ENCODE measurements at places on chromosomes 16 and 17. TPM values are rescaled to one million over a fixed set of nuclear protein-coding genes. Genes with fewer than 3 reads are reported as not detected.

SHBG gene
- not detected for total RNA-seq

ALDH3A1 gene
- total RNA-seq, result 0.14 TPM

RAB11FIP4 gene
- 35.0 TPM for total RNA-seq

DNA sequence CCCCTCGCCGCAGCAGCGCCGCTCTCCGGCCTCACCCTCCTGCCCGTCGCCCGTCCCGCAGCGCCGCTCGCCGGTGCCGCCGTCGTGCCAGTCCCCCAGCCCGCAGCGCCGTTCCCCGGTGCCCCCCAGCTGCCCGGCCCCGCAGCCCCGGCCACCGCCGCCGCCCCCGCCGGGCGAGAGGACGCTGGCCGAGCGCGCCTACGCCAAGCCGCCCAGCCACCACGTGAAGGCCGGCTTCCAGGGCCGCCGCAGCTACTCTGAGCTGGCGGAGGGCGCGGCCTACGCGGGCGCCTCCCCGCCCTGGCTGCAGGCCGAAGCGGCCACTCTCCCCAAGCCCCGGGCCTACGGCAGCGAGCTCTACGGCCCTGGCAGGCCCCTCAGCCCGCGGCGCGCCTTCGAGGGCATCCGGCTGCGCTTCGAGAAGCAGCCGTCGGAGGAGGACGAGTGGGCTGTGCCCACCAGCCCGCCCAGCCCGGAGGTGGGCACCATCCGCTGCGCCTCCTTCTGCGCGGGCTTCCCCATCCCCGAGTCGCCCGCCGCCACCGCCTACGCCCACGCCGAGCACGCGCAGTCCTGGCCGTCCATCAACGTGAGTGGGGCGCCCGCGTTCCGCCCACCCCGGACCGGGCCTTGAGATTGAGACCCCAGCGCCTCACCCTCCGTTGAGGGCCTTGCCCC, 15.0 kb downstream of the TBKBP1 start:
- peaks cover 62% of the 10 kb centered on the region for H3K4me1 ChIP-seq
- peaks cover 16% of the 10 kb centered on the region for H3K36me3 ChIP-seq
- no peak overlapping the region for H3K4me3 ChIP-seq
- H3K27ac ChIP-seq, result no peak overlapping the region
- no peaks in the 10 kb centered on the region for H3K27me3 ChIP-seq
- DNase-seq, result no peak

MMP28 gene
- not detected for total RNA-seq

GRCh38 chr17:14923981-14924380, 341.1 kb downstream of the PMP22 start:
- DNase-seq, result no peak
- no peaks in the 10 kb centered on the region for H3K4me1 ChIP-seq
- no peaks in the 10 kb centered on the region for H3K36me3 ChIP-seq
- no peak overlapping the region for H3K4me3 ChIP-seq
- peaks cover 2% of the 10 kb centered on the region for H3K27me3 ChIP-seq

CREBBP gene
- 26.6 TPM for total RNA-seq

CD300LG gene
- not detected for total RNA-seq

CDH13 gene
- total RNA-seq, result not detected

ADGRG1 gene
- 6.0 TPM for total RNA-seq

GRCh38 chr17:2034157-2034556, 4.2 kb downstream of the DPH1 start:
- no peak overlapping the region for H3K27ac ChIP-seq
- H3K36me3 ChIP-seq, result peaks cover 6% of the 10 kb centered on the region
- H3K4me3 ChIP-seq, result no peak overlapping the region
- no peak for DNase-seq
- peaks cover 10% of the 10 kb centered on the region for H3K4me1 ChIP-seq

DNA sequence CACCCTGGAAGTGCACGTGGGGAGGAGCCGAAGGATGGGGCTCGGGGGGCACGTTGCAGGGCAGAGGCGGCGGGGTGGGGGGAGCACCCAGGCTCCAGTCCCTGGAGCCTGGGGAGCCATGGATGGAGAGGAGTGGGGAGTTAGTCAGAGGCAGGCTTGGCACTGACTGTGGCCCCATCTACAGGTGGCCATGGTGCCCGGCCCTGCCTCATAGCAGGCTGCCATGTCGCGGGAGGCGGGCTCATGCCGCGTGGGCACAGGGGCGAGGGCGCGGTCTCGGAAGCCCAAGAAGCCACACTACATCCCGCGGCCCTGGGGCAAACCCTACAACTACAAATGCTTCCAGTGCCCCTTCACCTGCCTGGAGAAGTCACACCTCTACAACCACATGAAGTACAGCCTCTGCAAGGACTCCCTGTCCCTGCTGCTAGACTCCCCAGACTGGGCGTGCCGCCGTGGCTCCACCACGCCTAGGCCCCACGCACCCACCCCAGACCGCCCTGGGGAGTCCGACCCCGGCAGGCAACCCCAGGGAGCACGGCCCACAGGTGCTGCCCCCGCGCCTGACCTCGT, 3.0 kb downstream of the PRR35 start:
- peaks cover 7% of the 10 kb centered on the region for H3K27me3 ChIP-seq
- no peak overlapping the region for H3K27ac ChIP-seq
- H3K4me1 ChIP-seq, result peaks cover 11% of the 10 kb centered on the region
- DNase-seq, result no peak

- peaks cover 7% of the 10 kb centered on the region for H3K36me3 ChIP-seq
- H3K4me3 ChIP-seq, result no peak overlapping the region
- H3K27me3 ChIP-seq, result no peaks in the 10 kb centered on the region
- no peak for DNase-seq
Measured at GRCh38 chr16:23858542-23858941, 22.8 kb downstream of the PRKCB start.

KCNJ18 gene
- total RNA-seq, result not detected

DNA sequence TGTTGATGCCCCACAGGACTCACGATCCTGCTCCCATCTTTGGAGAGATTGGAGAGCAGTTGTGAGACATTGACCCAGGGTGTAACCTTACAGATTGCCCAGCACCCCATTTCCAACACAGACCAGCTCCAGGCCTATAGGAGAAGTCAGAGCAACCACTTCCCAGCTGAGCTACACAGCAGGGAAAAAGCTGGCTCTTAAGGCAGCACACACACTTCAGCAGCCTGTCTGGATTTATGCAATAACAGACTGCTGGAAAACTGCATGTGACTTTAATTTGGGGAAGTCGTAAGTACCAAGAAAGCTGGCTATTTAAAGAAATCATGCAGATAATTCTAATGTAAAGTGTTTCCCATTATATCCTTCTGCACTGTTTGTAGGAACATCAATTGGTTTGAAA, 30.8 kb downstream of the NOG start:
- H3K4me1 ChIP-seq, result no peaks in the 10 kb centered on the region
- no peak for DNase-seq
- no peak overlapping the region for H3K27ac ChIP-seq
- H3K36me3 ChIP-seq, result no peaks in the 10 kb centered on the region
- no peak overlapping the region for H3K4me3 ChIP-seq

DNA sequence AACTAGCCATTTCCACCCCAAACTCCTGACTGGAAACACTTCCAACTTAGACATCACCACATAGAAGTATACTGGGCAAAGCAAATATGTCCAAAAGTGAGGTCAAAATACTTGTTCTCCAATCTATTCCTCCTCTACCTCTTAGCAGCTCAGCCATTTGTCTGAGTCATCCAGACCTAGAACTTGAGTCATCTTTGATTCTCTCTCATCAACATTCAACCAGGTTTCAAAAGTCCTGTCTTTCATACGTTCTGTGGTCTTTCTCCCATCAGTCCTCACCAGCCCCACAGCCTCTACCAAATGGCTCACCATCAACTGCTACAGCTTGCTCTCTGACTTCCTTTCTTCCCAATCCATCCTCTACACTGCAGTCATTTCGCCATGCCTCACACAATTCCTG, 6.8 kb downstream of the ANKFY1 start:
- H3K27me3 ChIP-seq, result no peaks in the 10 kb centered on the region
- peaks cover 23% of the 10 kb centered on the region for H3K36me3 ChIP-seq
- peaks cover 42% of the 10 kb centered on the region for H3K4me1 ChIP-seq

GRCh38 chr17:39001703-39002637, 34.8 kb upstream of the FBXO47 start:
- peak overlapping the region; percentile 16 for H3K27ac ChIP-seq
- H3K4me3 ChIP-seq, result no peak overlapping the region
- no peaks in the 10 kb centered on the region for H3K27me3 ChIP-seq
- peak; percentile 24 for DNase-seq

DNA sequence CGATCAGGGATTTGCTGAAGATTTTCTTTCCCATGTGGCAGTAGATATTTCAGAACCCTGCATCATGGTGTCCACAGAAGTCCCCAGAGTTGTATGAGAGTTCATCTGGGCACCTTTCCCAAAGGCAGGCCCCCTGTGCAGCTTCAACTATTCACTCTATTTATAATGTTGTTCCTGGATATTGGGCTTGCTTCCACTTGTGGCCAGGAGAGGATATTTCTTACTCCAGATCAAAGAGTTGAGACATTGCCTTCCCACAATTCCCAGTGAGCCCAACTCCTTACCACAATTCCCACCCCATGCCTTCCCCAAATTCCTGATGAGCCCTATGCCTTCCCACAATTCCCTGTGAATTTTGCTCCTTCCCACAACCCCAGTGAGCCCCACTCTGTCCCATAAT, 206.9 kb downstream of the WWOX start:
- H3K4me3 ChIP-seq, result no peak overlapping the region
- peaks cover 2% of the 10 kb centered on the region for H3K36me3 ChIP-seq
- no peak overlapping the region for H3K27ac ChIP-seq

ENPP7 gene
- not detected for total RNA-seq

GRCh38 chr16:19135896-19136438, 22.2 kb downstream of the ITPRIPL2 start:
- H3K36me3 ChIP-seq, result no peaks in the 10 kb centered on the region
- H3K27ac ChIP-seq, result no peak overlapping the region
- H3K4me3 ChIP-seq, result no peak overlapping the region
- peaks cover 6% of the 10 kb centered on the region for H3K27me3 ChIP-seq
- DNase-seq, result no peak

STX1B gene
- 1.0 TPM for total RNA-seq

DNA sequence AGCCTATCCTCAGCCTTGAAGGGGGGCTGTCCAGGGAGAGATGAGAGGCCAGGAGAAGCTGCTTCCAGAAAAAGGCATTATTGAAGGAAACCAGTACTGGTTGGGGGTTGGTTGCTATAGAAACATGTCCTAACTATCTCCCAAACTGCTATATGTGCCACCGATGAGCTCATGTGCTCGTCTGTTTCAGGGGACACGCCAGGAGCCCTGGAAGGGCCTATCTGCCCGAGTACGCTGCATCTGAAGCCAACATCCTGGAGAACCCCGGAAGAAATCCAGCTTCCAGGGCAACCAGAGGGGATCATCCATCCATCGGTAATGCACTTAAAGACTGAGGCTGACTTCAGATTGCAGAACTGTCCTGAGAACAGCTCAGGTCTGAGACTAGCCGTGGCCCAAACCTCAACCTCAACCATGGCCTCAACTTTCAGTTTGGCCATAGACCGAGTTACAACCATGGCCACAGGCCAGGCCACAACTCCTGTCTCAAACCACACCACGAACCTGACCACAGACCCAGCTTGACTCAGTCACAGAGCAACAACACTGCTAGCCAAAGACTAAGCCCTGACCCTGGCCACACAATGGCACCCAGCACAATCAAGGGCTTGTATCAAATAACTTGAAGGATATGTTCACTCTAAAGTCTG, 10.2 kb downstream of the PITPNM3 start:
- no peak overlapping the region for H3K27ac ChIP-seq
- H3K27me3 ChIP-seq, result no peaks in the 10 kb centered on the region
- no peaks in the 10 kb centered on the region for H3K36me3 ChIP-seq

DNA sequence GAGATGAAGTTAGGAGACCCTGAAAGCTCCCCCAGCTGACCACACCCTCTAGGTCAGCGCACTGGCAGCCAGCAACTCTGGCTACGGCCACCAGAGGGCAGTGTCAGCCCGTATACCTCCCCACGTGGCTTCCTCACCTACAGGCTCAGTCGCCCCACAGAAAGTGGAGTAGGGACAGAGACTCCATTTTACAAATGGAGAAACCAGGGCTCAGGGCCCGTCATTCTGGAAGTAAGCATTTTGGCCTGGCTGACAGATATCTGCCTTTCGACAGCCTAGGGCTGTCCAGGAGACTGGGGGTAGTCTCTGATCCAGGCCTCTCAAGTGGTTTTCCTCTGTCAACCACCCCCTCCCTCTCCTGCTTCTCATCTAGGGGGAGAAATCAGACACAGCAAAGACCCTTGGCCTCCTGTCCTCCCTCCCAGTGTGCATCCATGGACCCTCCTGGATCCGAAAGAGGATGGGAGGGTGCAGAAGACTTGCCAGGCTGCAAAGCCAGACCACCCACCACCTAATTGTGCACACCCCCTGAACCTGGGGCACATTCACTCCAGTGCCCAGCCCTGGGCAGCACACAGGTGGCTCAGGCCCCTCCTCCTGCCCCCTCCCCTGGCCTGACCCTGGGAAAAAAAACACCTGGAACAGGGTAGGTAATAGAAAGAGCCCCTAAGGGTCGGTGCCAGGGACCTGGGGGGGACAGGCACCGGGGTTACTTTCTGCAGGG, 3.8 kb upstream of the HAP1 start:
- no peaks in the 10 kb centered on the region for H3K36me3 ChIP-seq
- peak; percentile 89 for DNase-seq
- H3K4me3 ChIP-seq, result no peak overlapping the region

DNA sequence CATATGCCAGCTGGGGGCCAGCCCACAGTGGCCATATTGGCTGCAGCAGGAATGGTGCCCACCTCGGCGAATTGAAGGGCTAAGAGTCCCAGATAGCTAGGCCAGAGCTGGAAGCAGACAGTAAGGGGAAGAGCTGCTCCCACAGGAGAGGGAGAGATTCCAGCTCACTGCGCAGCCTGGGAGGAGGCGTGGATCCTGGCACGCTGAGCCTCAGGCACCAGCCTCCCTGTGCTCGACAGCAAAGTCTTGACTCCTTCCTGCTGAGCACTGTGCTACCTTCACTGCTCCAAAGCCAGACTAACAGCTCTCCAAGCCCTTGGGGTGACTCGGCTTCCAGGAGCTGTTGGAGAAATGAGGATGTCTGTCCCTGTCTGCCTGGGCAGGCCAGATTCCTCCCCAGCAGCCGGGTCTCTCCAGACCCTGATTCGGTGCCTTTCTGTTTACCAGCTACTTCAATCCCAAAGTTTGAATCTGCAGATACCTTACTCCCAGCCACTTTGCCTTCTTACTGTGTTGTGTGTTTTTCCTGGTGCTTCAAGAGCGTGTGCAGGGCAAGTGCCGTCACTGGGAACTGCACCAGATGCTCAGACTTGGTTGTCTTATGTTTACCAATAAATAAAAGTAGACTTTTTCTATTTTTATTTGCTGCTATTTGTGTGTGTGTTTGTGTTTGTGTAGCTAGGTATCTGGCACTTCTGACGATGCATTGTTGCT, 9.1 kb downstream of the CBX2 start:
- H3K4me1 ChIP-seq, result peaks cover 3% of the 10 kb centered on the region
- no peak overlapping the region for H3K27ac ChIP-seq
- no peak overlapping the region for H3K4me3 ChIP-seq

SNTB2 gene
- total RNA-seq, result 19.8 TPM

DNA sequence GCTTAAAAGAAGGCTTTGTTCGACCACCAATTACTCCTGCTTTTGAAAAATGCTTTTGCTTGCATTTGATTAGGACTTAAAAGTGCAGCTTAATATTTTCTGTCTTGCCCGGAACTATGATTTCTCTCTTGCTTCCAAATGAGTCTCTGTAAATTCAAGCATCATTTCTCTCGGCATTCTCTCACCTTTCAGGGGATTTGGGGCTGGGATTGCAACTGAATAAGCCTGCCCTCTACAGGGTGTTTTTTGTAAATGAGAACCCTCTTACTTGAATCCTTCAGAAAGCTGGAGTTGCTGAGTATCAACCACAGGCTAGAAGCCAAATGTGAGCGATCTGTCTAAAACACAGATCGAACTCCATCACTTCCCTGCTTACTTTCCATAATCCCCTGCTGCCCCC, 234.6 kb downstream of the TMEM114 start:
- no peak overlapping the region for H3K27ac ChIP-seq
- DNase-seq, result no peak
- H3K4me3 ChIP-seq, result no peak overlapping the region
